Activated CD4-positive, alpha-beta memory T cell treated with anti-CD3 and anti-CD28 coated beads, Interleukin-2, amount 10 ng/mL, durations not matched to agents 7 days and 5 days (primary cell): ENCODE measurements at places on chromosomes 13 and 19.

GRCh38 chr13:21458451-21458812 is 671 bp downstream of the ZDHHC20 start:
- peak; percentile 63 for DNase-seq

GRCh38 chr19:37695144-37695899 is 24.2 kb downstream of the ZNF607 start:
- DNase-seq: no peak

- no peak for DNase-seq
Observed at GRCh38 chr19:40281381-40282208, 3.5 kb downstream of the AKT2 start.

DNA sequence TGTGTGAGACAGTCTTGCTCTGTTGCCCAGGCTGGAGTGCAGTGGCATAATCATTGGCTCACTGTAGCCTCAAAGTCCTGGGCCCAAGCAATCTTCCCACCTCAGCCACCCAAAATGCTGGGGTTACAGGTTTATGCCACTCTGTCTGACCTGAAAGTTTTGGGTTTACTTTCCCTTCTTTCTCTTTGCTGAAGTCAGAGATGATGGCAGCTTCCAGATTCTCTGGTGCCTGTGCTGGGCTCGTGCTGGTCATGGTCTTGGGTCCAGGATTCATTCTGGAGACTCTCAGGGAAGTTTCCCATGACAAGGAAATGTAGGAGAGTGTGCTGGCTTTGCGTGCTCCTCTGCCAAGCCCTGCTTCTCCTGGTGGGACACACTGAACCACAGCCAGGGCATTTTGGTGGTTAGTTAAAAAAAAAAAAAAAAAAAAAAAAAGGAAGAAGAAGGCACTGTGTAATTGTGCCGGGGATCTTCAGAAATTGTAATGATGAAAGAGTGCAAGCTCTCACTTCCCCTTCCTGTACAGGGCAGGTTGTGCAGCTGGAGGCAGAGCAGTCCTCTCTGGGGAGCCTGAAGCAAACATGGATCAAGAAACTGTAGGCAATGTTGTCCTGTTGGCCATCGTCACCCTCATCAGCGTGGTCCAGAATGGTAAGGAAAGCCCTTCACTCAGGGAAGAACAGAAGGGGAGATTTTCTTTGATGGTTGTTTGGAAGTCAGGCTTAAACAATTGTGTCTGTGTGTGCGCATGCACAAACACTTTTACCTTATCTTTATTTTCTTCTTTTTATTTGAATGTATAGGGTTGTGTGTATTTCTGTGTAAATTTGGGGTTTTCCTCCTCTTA is at the start of gene ALOX5AP:
TSS of gene ALOX5AP (plus strand) at position 519 of the 847 bp plus-strand sequence. CDS start at position 582, 63 bp downstream.
- peak; percentile 54 for DNase-seq

GRCh38 chr13:44972956-44973581 is 16.2 kb downstream of the NUFIP1 start:
- DNase-seq: no peak

DNA sequence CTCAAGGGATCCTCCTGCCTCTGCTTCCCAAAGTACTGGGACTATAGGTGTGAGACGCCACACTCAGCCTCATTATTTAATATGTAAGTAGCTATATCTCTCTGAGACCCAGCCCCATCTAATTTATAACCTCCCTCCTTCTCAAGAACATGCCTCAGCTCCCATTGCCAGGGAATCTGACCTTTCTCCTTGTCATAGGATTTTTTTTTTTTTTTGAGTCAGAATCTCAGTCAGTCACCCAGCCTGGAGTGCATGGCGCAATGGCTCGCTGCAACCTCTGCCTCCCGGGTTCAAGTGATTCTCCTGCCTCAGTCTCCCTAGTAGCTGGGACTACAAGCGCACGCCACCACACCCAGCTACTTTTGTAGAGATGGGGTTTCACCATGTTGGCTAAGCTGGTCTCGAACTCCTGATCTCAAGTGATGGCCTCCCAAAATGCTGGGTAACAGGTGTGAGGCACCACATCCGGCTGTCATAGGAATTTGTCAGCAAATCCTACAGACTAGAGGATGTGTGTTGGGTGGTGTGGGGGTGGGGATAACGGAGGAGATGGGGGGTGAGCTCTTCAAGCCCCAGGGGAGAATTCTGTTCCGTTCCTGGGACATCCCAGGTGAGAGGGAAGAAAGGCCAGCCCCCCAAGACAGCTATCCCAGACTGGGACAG is 5.1 kb upstream of the EPS8L1 start:
- DNase-seq: no peak
